GM23248 (cell line): ENCODE measurements at places on chromosomes 12 and 14.

GRCh38 chr14:73188501-73188911, 48.8 kb upstream of the PAPLN start:
- peak; percentile 69 for DNase-seq

DNA sequence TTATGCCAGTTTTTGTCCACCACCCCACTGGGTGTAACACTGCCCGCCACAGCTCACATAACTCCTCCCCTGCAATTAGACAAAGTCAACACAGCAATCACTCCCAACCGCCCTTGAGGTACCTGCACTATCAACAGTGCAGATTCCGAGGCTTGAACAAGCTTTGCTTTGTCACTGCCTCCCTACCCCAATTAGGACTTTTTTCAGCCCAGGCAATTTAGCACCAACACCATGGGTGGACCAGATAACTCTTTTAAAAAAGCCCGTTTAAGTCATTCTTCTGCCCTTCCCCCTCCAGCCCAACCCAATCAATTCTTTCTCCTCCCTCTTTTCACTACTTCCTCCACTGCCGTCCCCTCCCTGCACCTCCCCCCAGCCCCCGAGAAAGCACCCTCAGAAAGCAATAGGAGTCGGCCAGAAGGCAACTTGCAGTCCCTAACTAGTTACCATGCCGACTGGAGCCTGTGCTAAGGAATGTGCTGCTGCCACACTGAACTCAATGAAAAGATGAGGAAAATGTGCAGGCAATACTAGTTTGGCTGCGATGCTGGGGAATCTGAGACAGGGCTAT, 45.7 kb upstream of the OTX2 start:
- no peak for DNase-seq

GRCh38 chr14:34536951-34537676, 2.4 kb downstream of the EAPP start:
- DNase-seq: peak; percentile 28

DNA sequence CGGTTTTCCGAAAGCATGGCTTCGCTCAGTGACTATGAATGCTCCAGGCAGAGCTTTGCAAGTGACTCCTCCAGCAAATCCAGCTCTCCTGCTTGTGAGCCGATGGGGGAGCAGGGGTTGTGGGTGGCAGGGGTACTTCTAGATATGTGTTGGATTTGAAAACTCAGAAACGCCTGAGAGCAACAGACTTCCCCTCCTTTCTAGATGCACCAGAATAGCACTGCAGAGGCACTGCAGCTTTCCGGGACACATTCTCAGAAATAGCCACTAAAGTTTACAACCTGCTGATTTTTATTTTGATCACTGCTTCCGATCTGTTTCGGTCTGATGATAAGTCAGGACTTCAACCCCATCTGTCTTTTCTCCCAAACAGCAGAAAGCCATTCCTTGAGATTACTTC, 8.6 kb downstream of the TCP11L2 start:
- DNase-seq: no peak

DNA sequence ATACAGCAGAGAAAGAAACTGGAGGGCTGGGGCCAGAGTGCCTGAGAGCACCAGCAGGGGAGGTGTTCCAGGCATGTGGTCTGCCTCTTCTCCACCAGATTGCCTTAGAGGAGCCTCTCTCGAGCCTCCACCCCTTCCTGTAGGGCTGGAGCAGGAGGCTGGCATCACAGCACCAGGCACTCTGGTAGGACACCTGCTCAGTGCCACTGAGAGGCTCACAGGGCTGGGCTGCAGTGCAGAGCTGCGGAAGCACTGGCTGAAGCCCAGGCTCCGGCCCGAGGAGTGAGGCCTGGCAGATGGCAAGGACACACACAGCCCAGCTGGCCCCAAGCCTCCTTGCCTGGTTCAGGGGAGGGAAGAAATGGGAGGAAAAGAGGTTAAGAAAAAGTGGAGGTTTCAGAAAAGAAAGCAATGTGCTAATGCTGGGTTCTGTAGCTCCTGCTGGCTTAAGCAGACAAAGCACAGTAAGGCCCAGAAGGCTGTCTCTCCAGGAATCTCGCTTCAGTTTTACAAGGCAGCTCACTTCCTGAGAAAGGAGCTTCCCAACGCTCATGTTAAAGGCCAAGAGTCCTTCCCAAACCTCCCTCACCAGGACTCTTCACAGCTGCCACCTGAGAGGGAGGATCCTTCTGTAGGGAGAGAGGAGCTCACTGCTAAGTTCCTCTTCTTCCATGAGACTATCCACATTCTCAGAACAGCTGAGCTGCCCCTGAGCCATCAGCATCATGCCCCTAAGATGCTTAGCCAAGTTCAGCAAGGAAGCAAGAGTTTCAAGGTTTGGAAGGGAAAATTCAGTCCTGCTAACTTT, 23.8 kb downstream of the SPTB start:
- no peak for DNase-seq

DNA sequence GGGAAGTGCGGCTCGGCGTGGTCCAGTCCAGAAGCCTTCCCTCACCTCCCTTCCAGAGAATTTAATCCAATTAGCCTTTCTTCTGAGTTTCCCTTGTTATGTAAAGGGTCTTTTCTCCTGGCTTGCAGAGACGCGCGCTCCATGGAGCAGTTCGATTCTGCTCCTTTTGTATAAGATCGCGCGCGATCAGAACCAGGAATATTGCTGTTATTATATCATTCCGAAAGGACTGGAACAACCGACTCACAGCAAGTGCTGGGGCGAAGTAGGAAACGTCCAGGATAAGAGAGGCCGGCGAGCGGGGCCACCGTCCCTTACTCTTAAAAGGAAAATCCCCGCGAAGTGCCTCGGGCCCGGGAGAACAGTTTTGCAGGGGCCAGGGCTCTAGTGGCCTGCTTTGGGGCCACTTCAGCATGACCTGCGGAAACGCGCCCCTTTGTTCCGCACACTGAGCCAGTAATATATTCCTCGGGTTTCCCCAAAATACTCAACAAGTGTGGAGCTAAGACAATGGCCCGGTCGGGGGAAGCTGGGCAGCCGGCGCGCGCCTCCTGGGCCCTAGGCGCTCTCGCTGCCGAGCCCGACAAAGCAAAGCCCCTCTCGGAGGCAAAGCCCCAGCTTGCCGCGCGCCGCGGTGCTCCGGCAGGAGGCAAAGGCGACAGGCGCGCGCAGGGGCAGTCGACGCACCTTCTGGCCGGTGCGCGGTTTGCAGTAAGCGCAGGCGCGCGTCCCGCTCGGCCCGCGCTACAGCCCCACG, 2.9 kb downstream of the RFX4 start:
- DNase-seq: no peak

DNA sequence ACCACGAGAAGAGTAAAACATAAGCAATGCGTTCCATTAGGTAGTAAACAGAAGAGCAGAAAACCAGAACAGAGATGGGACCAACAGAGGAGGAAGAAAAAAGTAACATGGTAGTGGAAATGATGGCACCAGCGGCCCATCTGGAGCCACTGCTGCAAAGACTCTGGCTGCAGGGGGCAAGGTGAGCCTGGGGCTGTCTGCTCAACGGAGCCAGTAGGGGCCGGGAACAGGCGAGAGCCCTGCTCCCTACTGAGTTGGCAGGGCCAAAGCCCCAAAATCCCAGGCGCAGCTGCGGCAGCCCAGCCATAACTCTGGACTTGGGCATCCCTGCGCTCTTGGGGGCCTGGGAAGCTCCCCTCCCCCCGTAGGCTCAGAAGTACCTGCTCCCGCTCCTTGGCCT, 28.5 kb upstream of the PYGL start:
- DNase-seq: no peak

GRCh38 chr14:79177106-79177505, 1006.9 kb downstream of the NRXN3 start:
- no peak for DNase-seq

DNA sequence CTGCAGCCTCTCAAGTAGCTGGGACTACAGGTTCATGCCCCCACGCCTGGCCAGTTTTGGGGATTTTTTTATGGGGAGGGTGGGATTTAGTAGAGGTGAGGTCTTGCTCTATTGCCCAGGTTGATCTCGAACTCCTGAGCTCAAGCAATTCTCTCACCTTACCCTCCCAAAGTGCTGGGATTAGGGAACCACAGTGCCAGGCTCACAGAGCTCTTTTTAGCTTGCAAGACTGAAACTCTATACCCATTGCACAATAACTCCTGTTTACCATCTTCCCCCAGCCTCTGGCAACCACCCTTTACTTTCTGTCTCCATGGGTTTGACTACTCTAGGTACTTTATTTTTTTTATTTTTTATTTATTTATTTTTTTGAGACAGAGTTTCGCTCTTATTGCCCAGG, 25.7 kb upstream of the CDK17 start:
- DNase-seq: peak; percentile 61

DNA sequence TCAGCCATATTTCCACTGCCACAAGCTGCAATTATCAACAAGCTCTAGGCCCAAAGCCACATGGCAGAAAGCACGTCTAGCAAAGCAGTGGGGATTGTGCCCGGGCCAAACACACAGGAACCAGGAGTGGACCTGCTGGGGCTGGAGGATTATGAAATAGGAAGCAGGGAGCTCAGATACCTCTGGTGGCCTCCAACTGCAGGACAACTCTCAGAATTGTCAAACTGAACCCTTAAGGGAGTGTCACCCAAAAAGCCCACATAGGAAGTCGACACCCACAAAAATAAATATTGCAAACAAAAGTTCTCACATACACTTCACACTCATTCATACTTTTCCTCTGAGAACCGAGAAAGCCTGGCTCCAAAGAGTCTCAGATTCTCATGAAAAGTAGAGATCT, 26.1 kb downstream of the KCTD10 start:
- DNase-seq: peak; percentile 13

DNA sequence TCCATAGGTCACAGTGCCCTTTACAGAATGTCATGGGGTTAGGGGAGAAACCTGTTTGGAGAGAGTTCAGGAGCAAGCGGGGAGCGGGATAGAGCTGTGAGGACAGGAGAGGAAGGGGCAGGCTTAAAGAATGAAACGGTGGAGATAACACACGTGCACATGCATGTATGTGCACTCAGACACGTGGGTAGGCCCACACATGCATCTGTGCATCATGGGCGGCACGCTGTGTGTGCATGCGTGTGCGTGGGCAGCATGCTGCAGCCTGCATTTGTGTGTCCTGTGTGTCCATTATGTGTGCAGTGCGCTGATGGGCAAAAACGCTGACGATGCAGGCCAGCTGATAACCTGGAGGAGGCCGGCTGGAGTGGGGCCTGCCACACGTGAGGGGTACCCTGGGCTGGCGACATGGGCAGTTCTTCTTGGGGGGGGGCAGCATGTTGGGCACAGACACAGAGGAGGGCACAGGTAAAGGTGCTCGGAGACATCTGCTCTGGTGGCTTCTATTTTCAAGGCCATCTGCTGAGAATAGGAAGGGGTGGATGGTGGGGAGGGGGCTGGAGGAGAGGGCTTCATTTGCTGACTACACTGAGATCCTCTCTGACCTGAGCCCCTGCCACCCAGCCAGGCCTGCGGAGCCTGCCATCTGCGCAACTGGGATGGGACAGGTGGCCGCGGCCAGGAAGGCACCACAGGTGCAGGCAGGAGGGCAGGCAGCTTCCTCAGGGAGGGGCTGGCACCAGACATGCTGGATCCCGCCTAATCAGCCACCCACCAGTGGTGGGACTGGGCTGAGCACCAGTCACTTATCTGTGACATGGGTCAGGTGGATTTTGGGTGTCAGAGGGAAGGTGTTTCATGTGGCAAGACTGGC, 4.6 kb upstream of the ANKRD9 start:
- DNase-seq: no peak

DNA sequence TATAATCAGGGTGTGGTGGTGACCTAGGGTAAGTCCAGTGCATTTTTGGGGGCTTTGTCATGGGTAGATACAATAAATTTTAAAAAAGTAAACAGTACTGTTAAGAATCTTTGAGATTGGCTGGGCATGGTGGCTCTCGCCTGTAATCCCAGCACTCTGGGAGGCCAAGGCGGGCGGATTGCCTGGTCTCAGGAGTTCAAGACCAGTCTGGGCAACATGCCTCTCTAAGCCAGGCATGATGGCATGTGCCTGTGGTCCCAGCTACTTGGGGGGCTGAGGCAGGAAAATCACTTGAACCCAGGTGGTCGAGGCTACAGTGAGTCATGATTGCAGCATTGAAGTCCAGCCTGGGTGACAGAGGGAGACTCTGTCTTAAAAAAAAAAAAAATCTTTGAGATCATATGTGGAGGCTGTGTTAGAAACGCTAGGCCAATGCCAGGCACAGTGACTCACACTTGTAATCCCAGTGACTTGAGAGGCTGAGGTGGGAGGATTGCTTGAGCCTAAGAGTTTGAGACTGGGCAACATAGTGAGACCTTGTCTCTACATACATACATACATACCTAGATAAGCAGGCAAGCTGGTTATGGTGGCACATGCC, 67.7 kb downstream of the PRKCH start:
- DNase-seq: peak; percentile 25

DNA sequence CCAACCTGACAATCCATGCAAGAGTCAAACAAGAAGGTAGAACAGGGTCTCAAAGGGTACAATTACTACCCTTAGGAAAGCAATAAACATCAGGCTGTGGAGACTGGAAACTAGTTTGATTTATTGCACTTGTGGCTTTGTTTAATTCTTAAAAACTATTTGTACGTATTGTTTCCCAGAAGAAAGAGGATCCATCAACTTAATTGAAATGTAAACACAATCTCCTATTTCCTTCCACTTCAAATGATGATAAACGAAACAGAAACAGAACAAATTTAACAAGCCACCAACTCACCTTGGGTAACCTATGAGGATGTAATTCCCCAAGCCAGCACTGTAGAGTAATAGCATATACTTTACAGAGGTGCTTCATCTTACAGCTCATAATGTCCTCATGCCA, 8.0 kb downstream of the STXBP6 start:
- DNase-seq: no peak

DNA sequence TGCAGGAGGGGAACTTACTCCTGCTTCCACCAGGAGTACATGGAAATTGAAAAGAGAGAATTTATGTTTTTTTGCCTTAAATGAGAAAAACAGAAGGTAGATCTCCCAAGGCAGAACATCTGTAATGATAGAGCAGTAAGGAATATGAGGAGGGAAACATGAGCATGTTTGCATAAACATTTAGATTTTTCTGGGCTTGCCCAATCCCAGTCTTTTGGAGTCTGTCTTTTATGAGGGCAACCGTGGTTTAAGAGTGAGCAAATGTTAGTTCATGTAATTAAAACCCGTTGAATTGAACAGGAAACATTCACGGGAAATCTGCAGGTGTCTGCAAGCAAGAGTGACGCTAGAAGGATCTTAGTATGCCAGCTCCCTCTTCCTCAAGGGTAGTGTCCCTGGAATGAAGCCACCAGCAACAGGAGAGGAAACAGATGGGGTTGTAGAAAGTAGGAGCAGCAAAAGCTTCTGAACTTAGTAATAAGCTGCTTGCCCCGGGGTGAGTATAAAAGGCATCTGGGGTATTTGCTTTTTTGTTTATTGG, 79.3 kb downstream of the ARF6 start:
- peak; percentile 83 for DNase-seq

DNA sequence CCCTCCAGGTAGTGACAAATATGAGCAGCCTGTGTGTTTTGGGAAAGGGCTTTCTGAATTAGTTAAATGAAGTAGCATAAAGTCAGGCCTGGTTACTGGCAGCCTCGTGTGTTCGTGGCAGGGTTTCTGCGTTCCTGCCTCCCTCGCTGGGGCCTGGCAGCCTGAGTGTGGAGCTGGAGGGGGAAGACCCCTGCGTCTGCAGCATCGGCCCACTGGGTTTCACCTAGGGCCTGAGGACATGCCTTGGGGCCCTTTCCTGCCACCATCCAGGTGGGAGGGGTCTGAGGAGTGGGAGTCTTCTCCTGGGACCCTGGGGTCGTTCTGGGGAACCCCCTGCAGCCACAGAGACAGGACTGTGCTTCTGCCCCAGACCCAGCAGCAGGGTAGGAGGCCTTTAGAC, 20.4 kb upstream of the AMN start:
- no peak for DNase-seq

GRCh38 chr14:54935958-54936357, 33.3 kb upstream of the GCH1 start:
- DNase-seq: peak; percentile 14

GRCh38 chr12:126668538-126668937, 1598.4 kb upstream of the TMEM132C start:
- DNase-seq: peak; percentile 83
